ENCODE measurements at places on chromosomes 6 and 20. TPM values are rescaled to one million over a fixed set of nuclear protein-coding genes. Genes with fewer than 3 reads are reported as not detected.

Gene MOG
- not detected for total RNA-seq

Gene ADGRG6
- 5.3 TPM for total RNA-seq

Gene OPRL1
- total RNA-seq: 2.6 TPM

Gene VGLL2
- total RNA-seq: not detected

Gene DDX43
- total RNA-seq: 0.75 TPM

Gene GGTLC1
- total RNA-seq: not detected

Gene C20orf96
- 3.4 TPM for total RNA-seq

Gene CGA
- total RNA-seq: not detected

Gene C6orf15
- not detected for total RNA-seq

Gene FILIP1
- 19.3 TPM for total RNA-seq

Gene LSM2
- total RNA-seq: 44.6 TPM

Gene POU5F1
- not detected for total RNA-seq

Gene SLC32A1
- total RNA-seq: not detected

Gene C6orf163
- total RNA-seq: 2.1 TPM

Gene BPIFB1
- total RNA-seq: not detected

Gene SLC22A3
- total RNA-seq: 0.09 TPM

Gene PPIL6
- 0.85 TPM for total RNA-seq

Gene RAET1E
- 0.09 TPM for total RNA-seq

Gene ZFP64
- total RNA-seq: 21.0 TPM

Gene LAMA2
- 25.0 TPM for total RNA-seq

Gene SNAI1
- 2.9 TPM for total RNA-seq

Gene SPATA25
- 0.75 TPM for total RNA-seq

Gene MUCL3
- total RNA-seq: not detected

Gene MYCT1
- 104 TPM for total RNA-seq
